Panc1 (cell line): ENCODE measurements at places on chromosomes 7 and 10. TPM values are rescaled to one million over a fixed set of nuclear protein-coding genes. Genes with fewer than 3 reads are reported as not detected.

GRCh38 chr10:50421026-50421719 lies 169.9 kb upstream of the ASAH2 start:
- peak; percentile 13 for DNase-seq

The DLD gene
- total RNA-seq, result 88.8 TPM

GRCh38 chr7:43612599-43613589 lies 30.0 kb downstream of the STK17A start:
- no peak for DNase-seq

DNA sequence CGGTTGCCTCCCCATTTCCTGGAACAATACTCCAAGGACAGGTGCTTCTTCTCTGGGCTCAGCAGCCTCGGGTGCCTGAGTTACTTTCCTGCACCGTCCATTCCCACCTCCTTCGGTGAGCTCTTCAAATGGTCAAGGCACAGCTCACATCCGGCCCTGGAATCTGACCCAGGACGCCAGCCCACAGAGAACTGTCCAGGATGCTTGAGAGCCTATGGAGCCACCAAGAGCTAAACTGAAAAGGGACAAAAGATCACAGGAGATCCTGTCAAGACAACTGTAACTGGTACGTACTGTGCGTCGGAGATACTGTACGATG lies 72.5 kb downstream of the CTBP2 start:
- DNase-seq, result no peak

DNA sequence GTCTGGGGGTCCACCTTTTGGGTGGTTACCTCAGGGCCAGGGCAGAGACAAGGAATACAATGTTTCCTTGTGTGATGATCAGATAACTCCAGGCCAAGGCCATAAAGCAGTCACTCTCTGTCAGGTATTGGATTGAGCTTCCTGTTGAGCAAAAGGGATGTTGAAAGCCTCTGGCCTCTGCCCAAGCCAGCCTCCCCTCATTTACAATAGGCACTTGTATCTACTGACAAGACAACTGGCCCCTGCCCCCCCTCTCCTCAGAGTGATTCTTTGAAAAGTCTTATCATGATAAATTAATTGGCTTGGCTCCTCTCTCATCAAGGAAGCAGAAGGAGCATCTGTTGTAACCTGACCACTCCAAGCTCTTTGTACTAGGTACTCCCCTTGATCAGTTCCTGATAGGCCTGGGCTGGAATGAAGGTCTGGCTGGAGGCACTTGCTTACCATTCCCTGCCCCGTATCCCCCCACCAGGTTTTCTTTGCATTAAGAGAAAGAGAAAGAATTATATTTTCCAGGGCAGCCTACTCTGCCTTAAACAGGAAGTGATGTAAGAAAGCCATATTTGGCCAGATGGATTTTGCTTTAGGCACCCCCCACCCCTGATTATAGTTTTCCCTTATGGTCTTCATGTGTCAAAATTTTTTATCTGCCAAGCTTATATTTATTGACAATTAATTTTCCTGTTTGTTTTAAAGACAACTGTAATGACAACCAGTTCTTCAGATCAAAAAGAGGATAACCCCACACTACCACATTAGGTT lies 42.1 kb upstream of the HPS1 start:
- DNase-seq, result no peak

The HYAL4 gene
- not detected for total RNA-seq
